ENCODE measurements at places on chromosomes 5 and 9.

DNA sequence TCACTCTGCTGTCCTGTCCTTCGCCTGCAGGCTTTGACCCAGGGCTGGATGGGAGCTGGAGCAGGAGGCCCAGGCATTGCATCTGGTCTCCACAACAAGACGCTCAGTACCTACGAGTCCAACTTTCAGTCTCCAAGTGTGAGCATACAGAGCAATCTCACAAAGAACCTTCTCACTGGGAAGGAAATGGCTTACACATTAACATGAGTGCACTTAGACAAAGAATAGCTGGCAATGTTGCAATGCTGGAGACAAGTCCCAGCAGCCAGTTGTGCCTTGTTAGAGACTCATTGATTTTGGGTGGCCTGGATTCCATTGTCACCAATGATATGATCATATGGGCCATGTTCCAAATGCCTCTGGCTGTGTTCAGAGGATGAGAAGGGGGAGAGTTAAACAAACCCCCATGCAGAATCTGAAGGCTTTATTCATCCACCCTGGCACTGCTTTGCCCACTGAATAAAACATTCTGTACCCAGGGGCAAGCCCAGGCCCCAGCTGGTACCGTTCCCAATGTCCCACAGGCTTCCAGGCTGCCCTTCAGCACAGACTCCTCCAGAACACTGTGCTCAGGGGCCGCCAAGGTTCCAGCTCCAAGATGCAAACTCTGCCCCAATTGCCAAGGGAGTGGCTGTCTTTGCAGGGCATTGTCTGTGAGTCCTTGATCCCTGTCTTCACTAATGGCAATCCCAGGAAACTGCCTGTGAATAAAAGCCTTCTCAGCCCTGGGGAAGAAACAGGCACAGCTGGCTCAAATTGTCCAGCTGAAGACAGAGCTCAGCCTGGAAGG, 185.5 kb downstream of the HSD17B3 start:
- peak; percentile 99 for DNase-seq

DNA sequence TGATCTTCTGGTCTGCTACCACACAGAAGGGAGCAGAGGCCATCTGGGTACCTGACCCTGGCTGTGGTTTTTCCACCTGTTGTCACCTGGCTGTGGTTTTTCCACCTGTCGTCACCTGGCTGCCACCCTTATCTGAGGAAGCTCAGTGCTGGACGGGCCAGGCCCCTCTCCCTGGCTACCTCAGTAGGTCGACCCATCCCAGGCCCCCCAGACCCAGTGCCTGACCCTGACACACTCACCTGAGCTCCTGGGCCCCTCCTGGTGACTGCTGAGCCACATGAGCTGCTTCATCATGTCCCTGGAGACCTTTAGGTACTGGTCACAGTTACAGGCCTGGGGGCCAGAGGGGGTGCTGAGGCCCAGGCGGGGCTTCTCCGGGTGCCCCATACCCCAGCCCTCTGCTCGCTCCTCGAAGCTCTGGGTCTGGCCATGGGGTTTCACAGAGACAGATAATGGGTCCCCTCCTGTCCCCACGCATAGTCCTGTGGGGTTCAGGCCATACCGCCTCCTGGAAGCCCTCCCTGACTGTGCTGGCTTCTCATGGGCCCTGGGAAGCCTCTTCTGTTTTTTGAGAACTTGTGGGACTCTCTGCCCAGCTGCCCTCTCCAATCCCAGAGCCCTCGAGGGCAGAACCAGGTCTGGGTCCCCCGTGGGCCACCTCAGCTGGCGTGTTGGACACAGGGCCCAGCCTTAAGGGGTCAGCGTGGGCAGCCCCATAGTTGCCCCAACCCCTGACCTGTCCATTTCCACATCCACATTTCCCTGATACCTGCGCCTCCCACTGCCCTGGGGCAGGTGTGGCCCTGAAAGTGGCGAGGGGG, 7.5 kb upstream of the NRARP start:
- no peak for DNase-seq

GRCh38 chr5:6090079-6090654, 288.2 kb downstream of the MED10 start:
- no peak for DNase-seq

GRCh38 chr9:36319806-36320205, 61.6 kb upstream of the GNE start:
- DNase-seq, result no peak

DNA sequence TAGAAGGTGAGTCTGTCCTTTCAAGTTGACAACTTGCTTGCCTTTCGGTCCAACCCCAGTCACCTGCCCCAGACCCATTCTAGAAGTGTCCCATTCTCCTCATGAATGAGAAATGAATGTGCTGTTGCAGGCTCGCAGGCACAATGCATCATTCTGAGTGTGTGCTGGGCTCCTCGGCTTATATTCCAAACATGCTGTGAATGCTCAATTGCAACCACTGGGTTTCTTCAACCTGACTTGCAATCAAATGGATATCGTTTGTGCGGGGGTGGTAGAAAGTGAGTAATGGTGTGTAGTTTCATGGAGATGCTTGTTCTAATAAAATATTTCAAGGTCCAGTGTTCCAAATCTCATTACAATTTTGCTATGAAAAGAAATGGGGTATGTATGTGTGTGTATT, 256.6 kb upstream of the IL12B start:
- no peak for DNase-seq

DNA sequence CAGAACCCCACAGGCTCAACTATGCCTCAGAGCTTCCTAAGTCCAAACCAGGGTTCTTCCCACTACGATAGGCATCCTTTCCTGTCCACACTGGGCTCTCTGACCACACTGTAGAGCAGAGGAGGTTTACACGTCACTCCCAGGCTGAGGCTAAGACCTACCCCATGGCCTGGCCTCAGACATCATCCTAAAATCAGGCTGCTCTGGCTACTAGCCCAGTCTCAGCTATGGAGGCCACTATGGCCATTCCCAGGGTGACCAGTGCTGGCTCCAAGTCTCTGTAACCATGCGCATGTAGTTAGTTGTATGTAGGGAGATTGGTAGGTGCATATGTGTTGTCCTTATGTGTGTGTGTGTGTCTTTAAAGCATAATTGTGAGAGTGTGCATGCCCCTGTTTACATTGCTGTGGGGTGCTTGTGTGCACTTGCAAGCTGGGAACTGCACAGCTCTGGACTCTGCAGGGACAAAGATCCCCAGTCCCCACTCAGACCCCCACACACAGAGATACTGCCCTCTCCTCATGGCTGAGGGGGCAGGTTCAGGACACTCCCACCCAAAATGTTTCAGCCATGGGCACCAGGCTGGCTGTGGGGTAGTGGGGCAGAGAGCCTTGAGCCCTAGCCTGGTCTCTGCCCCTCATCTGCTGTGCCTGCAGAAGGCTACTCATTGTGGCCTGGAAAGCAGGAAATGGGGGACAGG, 12.3 kb downstream of the PDLIM4 start:
- DNase-seq, result no peak

- no peak for DNase-seq
These were observed 271.5 kb downstream of the ADGRV1 start for GRCh38 chr5:90830058-90830457.

DNA sequence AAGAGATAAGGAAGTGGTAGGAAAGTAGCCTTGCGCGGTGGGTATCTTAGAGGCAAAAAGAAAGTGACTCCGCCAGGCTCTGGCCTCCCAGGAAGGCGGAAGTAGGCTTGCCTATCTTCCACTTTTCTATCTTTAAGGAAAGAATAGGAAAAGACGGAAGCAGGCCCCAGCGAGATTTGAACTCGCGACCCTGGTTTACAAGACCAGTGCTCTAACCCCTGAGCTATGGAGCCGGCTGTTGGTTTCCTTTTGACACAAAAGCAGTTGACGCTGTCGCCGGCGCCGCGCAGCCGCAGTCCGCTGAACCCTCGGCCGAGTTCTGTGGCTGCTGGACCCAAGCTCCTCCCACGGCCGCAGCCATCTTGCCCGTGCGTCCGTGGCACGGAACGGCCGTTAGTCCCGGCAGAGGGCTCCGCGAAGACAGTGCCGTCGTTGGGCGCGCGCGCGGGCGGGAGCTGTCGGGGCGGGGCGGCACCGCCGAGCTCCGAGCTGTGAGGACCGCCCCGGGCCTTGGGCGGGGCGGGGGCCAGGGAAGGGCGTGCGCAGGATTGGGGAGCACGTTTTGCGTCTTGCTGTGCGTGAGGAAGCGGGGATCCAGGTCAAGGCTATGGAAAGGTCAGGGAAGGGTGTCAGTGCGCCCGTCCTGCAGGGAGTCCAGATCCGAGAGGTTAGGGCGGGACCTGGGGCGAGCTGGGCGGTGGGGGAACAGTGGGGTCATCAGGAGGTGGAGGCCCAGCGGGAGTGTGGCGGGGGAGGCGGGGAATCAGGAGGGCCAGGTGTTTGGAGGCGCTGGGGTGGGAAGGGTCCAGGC, 13.3 kb downstream of the TRIM7 start:
- peak; percentile 96 for DNase-seq

- DNase-seq, result no peak
These were observed 48.0 kb downstream of the ZNF366 start for GRCh38 chr5:72459089-72459661.

GRCh38 chr9:127092041-127092608, 30.3 kb downstream of the ANGPTL2 start:
- DNase-seq, result no peak

All from putamen (tissue), 1 donor.